GOT3 (cell line): ENCODE measurements at places on chromosomes 6 and 20.

DNA sequence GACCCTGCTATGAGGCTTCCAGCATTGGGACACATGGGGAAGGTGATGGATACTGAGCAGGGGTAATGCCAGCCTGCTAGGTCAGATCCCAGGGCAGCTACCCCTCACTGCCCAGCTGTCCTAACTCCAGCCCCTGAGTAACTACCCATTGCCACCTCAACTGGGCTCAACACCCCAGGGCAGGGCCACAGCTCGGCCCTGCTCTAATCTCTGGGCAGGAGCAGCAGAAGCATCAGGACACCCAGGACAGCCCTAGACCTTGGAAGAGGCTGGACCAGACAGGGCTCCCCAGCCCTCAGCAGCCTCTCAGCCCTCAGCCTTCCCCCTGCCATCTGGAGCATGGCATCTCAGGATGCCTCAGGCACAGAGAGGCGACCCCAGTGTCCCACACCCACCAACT, 67.4 kb upstream of the TOP1 start:
- DNase-seq, result no peak

- DNase-seq, result no peak
These were observed 53.5 kb upstream of the GCLC start for GRCh38 chr6:53598265-53598907.

DNA sequence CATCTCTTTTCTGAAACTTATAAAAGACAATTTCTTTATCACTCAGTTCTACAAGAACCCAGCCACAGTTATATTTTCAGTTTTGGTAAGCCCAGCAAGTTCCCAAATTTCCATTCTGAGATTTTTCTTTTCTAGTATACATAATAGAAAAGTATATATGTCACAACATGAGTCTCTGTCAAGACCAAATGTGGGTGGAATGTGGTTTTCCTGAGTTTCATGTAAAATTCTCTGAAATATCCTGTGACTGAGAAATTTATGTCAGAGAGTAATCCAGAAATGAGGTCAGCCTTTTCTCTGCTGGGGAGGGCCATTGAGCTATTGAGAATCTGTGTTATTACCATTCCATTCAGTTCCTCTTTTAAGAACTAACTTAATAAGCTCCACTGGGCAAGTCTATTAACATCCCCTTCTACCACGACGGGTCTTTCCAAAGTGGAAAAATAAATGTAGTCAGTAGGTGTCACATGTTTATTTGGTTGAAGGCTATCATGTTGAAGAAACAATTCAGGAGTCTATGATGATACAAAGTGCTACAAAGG, 100.7 kb upstream of the HMGN3 start:
- no peak for DNase-seq

- peak; percentile 18 for DNase-seq
These were observed 3.1 kb upstream of the MAVS start for GRCh38 chr20:3843490-3843889.

DNA sequence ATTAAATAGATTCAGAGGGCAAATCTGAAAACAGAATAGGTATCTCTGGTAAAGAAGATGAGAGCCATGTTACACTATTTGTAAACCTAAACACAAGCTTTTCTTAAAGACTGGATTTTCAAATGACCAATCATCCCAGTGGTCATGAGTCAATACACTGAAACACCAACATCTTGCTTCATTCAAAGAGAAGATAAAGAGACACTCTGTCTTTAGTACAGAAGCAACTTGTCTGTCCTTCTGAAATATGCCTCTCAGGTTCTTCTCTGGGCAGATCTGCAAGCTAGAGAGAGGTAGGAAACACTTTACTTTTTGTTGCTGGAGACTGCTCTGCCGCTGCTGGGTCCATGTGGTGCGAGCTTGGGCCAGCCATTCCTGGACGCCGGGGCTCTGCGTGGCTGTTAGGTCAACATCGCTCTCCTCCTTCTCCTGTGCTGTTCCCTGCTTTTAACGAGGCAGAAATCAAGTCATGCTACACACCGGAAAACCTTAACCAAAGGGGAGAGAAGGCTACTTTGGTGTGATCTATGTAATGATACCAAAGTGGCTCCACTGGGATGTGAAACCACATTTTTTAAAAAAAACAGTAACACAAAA, 368.2 kb downstream of the SYNE1 start:
- no peak for DNase-seq

DNA sequence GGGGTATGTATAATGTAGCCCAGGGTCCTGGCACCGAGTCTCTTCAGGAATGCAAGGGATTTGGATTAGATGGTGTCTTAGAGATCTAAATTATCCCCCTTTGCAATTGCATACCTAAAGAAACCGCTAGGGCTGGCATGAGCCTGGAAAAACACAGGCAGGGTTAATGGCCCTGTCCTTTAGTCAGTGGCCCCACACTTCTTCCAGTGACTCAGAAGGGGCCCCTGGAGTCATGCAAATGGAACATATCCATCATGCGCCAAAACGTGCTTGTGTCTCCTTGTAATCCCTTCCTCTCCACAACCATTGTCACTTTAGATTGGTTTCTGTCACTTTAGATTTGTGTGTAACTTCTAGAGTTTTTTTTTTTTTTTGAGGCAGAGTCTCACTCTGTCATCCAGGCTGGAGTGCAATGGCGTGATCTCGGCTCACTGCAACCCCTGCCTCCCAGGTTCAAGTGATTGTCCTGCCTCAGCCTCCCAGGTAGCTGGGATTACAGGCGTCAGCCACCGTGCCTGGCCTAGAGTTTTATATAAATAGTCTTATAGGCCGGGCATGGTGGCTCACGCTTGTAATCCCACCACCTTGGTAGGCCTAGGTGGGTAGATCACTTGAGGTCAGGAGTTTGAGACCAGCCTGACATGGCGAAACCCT, 8.7 kb upstream of the MYBL2 start:
- no peak for DNase-seq

DNA sequence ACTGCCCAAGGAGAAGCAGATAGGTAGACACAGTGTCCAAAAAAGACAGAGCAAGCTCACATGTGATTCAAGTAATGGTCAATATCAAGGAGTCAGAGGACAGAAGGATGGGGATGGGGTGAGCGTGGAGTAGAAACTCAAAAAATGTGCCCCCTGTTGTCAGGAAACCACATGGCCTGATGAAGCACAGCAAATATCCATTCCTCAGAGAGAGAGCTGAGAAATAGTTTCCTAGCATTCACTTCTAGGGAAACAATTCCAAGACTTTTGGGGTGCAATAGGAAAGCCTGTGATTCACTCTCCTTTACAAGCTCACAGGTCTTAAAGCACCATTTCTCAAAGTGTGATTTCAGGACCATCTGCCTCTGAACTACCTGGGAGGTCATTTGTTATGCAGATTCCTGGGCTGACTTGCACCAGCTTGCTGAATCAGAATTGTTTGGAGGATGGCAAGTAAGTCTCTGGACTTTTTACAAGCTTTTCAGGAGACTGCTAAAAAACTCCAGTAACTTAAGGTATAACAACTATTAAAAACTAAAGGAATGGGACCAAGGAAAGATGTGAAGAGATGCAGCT, 432.8 kb downstream of the HDGFL1 start:
- no peak for DNase-seq

GRCh38 chr6:12280458-12280857, 9.7 kb upstream of the EDN1 start:
- DNase-seq, result no peak

GRCh38 chr6:946546-946945, 253.6 kb upstream of the EXOC2 start:
- DNase-seq, result no peak

DNA sequence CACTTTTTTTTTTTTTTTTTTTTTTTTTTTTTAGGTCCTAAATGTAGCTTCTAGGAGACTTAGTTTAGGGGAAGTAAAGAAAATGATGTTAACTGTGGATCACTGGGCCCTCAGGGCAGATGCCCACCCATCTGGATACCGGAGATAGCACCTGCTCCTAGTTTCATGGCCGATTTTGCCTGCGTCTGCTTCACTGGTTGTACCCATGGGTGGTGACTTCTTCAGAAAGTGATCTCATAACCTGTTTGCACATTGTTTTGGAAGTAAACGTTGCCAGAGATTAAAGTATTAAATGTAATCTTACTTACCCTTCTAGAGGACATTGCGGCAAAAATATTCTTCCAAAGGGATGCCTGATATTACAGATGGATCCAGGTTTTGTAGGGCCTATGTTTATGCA, 79.8 kb upstream of the SGK1 start:
- DNase-seq, result no peak

DNA sequence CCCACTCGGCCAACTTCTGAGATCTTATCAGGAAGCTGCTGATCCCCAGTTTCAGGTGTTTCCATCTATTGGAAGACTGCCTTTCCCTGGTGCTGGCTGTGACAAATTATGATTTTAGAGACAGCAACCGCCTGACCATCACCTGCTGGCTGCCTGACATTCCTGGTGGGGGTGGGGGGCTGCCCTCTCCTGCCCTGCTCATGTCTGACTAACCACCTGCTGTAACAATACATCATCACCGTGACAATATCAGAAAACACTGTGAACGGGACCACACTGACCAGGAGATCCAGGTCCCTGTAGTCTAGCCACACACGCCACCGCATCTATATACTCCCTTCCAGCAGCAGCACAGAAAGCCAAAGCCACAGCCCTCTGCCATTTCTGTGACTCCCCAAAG, 537.5 kb downstream of the QKI start:
- no peak for DNase-seq

DNA sequence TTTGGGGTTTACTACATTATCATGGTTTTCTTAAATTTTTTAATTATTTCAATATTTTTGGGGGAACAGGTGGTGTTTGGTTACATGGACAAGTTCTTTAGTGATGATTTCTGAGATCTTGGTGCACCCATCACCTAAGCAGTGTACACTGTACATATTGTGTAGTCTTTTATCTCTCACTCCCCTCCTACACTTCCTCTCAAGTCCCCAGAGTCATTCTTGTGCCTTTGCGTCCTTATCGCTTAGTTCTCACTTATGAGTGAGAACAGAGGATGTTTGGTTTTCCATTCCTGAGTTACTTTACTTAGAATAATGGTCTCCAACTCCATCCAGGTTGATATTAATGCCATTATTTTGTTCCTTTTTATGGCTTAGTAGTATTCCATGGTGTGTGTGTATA, 130.9 kb upstream of the CD93 start:
- no peak for DNase-seq

- DNase-seq, result no peak
These were observed 48.0 kb downstream of the VAPB start for GRCh38 chr20:58436868-58437645.

DNA sequence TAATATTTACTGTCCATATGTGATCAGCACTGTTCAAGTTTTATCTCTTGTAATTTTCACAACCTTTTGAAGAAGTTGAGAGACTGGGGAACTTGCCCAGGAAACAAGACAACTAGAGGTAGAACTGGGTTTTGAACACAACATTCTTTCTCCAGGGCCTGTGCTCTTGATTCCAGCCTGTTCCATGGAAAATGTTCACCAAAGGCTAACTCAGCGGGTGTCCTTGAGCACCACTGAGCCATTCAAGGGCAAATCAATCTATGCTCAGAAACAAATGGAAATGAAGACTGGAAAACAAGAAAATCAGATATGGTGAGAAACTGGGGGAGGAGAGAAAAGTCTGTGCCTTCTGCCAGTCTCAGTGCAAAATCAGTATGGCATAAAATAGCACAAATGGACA, 682.2 kb upstream of the AGPAT4 start:
- no peak for DNase-seq

- DNase-seq, result no peak
These were observed 26.4 kb upstream of the FAM83C start for GRCh38 chr20:35318502-35319157.

DNA sequence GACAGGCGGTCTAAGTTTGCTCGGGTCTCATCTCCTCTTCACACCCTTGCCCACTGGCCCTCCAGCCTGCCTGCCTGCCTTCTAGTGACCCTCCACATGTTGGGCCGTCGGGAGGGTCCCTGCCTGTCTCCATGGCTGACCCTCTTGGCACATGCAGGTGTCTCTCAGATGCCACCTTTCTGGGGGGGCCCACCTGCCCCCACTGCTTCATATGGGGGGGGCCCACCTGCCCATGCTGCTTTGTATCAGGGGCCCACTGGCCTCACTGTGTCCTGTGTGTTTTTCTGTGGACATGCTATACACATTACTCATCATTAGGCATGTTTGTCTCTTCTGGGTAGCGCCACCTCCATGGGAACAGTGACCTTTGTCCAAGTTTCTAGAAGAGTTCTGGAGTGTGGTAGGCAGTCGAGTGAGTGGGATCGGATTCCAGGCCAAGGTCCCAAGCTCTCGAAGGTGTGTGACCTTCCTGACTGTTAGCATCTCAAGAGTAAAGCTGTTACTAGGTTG, 40.4 kb upstream of the KIF25 start:
- DNase-seq, result no peak

DNA sequence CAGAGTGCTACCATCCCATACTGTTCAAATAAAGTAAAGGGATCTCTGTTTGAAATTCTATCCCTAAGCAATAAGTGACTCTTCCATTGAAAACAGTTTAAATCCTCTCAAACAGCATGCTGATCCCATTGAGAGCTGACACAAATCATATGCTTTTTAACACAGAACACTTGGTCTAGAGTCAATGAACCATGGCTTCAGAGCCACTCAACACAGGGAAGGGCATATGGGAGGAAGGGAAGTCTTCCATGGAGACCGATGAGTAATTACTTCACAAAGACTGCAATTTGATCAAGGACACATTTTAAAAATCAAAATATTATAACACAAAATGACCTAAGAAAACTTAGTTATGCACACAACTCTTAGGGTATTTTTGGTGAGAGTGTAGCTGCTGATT, 1073.0 kb upstream of the MAP3K7 start:
- DNase-seq, result no peak

DNA sequence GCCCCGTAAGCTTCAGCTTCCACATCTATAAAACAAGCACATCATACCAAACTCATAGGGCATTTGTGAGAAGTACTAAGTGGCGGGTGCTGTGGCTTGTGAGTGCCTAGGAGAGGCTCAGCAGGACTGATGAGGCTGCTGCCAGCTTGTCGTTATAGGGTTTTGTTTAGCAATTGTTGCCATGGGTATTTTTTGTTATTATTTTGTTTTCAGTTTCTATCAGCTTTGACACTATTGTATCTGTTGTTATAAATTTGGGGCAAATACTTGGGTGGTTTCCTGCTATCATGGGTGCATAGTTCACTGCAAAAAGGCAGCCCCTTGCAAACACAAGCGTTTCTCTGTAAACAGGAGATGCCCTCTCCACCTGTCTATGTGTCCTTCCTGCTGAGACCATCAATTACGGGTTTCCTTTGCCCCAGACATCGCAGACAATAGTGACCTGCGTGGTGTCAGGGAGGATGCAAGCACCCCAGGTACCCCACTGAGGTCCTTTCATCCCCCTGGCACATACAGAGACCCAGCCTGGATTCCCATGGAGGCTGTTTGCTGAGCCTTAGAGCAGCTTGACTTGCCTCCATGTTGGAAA, 3.1 kb upstream of the CCDC167 start:
- no peak for DNase-seq

GRCh38 chr20:22825076-22825475, 210.0 kb upstream of the SSTR4 start:
- no peak for DNase-seq

- no peak for DNase-seq
These were observed 27.1 kb upstream of the TOP1 start for GRCh38 chr20:41001497-41001896.

- DNase-seq, result no peak
These were observed 356.6 kb upstream of the RSPO3 start for GRCh38 chr6:126761854-126762253.

GRCh38 chr6:90004511-90004910, 110.2 kb downstream of the GJA10 start:
- DNase-seq, result no peak

GRCh38 chr6:63635215-63635587, 401 bp upstream of the PHF3 start:
- no peak for DNase-seq
